ENCODE measurements at places on chromosomes 2 and 18.

- DNase-seq: no peak
Observed at GRCh38 chr2:194301946-194302345, 1355.1 kb upstream of the SLC39A10 start.

DNA sequence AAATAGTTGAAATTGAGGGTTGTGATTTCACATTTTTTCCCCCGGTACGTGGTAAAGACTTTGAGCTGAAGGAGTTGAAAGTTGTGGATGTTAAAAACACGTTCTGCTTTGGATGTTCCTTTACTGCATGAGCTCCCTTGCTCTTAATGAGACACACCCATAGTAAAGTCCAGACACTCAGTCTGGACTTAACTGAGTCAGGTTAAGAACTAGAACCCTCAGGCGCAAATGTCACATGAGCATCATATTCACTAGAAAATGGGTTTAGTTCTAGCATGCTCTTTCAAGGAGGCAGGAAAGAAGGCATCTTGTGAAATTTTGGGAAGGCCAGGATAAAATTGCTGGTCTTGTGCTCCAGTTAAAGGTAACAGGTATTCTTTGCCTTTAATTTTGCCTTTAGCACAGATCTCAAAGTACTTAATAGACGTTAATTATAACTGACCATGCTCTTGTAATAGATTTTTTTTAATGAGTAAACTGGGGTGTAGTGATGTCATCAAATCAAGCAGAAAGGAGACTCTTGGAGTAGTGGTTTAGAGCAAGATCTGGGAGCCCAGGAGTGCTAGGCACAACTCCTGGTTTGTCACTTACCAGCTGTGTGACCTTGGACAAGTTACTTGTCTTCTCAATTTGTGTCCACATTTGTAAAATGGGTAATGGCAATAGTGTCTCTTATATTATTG lies 20.6 kb downstream of the ITGA6 start:
- DNase-seq: no peak

- DNase-seq: no peak
Observed at GRCh38 chr2:52390651-52391050, 1358.7 kb upstream of the NRXN1 start.

DNA sequence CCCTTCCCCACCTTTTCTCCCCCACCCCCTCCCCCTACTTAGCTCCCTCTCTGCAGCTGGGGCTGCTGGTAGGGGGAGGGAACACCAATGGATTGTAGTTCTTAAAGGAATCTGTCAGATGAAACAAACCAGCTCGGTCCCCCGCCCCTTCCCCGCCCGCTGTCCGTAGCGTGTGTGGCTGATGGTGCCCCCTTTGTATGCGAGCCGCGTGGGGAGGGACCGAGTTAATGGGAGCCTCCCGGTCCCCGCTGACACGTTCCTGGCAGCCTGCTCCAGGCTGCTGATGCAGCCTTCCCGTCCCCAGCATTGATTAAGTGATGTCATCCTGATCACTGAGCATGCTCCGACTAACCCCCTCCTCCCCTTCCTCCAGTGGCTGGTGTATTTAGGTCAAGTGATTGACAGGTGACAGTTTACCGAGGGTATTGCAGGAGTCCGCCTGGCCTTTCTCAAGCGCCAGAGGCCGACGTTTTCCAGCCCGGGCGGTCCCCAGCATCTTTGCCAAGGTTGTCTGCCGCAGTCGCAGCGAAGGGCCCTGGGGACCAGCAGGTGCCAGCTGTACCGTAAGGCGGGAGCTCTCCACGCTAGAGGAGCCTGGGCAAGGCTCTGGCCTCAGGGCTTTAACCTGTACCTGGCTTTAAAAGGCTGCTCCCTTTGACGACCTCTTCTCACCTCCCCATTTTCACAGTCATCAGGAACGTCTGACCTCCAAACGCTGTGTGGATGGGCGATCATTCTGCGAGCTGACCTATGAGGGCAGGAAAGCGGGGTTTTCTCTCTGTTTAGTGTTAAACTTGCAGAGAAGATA lies 1.8 kb downstream of the KIF5C start:
- peak; percentile 28 for DNase-seq

GRCh38 chr2:215749092-215749957 lies 264.0 kb downstream of the MREG start:
- no peak for DNase-seq

- no peak for DNase-seq
Observed at GRCh38 chr2:236628981-236629605, 59.5 kb downstream of the ACKR3 start.

DNA sequence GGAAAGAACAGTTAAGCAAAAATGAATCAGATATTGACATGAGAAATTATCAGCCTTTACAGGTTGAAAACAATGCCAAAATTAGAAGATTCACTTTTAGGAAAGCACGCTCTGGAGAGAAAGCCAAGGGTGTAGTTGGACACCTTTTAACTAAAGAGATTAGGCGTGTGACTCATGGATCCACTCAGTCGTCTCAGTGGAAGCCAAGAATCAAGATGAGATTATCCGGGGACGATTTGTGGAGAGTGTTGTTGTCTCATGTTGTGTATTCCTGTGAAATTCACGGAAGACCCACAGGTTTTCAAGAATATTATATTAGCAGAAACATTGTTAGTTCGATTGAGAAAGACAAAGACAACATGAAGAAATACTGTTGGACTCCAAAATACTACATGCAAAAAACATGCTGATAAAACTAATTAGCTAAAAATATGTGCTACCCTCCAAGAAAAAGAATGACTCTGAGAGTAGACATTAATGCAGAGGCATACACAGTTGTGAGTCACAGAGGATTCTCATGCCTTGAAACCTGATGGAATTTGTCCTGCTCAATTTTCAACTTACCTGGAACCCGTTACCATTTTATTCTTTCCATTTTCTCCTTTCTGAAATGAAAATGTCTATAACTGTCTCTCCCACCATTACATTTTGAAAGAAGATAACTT lies 192.1 kb upstream of the RND3 start:
- DNase-seq: no peak

DNA sequence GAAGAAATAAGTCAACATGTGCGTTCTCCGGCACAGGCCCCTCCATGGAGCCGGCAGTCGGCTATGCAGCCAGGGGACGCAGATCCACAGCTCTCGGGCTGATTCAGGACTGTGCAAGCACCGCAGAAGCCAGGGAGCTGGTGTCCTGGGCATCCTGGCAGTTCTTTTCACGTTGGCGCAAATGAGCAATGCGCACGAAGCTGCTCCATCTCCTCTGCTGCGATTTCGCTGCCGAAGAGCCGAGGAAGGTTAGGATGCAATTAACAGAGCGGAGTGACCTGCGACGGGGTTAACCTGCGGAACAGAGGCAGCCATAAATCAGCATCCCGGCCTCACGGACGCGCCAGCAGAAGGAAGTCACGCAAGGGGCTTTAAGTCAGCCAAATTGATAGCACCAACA lies 107.1 kb upstream of the POU3F3 start:
- DNase-seq: no peak

GRCh38 chr18:22609642-22610041 lies 191.9 kb upstream of the CTAGE1 start:
- DNase-seq: no peak
